ENCODE measurements at places on chromosomes 3 and 15. TPM values are rescaled to one million over a fixed set of nuclear protein-coding genes. Genes with fewer than 3 reads are reported as not detected.

DNA sequence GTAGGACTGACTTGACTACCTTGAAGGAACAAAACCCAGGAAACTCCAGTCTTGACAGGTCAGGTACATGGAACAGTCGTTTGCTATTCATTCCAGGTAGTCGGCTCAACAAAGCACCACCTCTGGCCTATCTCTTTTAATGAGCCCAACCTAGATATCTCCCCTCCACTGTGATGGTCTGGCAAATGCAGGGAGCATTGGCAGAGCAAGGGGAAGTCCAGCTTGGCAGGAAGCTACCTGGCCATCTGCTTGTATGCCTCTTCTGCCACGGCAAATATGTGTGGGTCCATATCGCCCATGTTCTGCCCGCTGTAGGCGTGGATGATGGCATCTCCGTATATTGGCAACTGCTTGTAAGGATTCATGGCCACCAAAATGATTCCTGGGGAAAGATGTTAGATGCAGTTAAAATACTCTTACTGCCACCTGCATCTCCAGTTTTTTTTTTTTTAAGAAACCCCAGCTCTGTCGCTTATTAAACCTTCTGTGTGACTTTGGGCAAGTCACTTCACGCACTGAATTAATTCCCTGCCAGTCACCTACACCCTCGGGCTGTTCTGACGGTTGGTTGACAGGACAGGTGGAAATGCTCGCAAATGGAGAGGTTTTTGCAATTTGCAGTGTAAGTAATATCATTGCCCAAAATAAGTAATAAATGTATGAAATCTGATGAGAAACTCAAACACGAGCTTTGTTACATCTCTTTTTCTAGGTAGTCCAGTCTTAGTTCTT, 16.8 kb downstream of the MYO5C start:
- DNase-seq, result no peak

DNA sequence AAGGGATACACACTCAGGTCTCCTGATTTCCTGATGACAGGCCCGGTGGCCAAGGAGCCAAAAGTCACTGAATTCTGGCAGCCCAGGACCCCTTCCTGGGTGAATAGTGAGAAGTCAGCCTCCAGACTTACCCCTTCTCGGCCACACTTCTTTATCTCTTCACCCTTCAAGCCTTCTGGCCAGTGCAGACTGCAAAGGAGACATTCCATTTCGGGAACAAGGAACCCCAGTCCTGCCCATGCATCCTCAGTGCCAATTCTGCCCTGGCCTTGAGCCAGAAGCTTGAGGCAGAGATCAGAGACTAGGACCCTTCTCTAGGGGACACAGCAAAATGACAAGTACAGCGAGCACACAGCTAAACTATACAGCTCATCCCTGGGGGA, 28.8 kb downstream of the GRAMD2A start:
- no peak for DNase-seq

DNA sequence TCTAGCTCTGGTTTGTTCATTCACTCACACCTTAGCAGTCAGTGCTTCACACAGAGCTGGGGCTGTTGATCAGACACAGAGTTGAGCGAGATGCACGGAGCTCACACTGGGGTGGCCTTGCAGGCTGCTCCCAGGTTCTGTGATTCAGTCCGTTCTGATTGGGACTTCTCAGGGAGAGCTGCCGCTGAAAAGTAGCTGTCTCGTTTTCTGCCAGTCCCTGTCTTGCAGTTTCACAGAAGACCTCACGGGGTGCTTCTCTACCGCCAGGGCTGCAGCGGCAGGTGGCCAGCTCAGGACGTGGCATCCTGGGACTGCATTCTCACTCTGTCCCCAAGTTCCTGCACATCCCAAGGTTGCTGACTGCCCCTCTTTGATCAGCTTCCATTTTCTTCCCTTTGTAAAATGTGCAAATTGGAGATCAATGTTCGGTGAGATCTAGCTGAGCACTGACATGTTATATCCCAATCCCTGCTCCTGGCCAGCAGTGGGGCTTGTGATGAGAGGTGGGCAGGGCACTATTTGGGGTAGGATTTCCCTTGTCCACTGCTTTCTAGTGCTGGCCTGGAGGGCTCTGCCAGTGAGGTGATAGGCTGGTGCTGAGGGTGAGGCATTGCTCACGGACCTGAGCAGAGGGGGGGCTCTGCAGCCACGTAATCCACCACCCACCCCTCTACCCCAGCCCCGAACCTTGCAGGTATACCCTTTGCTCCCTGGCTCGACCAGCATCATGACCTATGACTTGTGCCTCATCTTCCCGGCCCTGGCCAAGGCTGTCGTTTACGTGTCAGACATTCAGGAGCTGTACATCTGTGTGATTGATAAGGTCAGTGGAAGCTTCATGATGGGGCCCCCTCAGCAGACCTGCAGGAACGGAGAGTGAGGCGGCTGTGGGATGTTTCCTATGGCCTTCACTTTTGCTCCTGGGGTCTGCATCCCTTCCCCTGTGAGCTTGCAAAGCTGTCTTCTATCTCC, 5.3 kb upstream of the TXNRD3 start:
- DNase-seq, result peak; percentile 38

DNA sequence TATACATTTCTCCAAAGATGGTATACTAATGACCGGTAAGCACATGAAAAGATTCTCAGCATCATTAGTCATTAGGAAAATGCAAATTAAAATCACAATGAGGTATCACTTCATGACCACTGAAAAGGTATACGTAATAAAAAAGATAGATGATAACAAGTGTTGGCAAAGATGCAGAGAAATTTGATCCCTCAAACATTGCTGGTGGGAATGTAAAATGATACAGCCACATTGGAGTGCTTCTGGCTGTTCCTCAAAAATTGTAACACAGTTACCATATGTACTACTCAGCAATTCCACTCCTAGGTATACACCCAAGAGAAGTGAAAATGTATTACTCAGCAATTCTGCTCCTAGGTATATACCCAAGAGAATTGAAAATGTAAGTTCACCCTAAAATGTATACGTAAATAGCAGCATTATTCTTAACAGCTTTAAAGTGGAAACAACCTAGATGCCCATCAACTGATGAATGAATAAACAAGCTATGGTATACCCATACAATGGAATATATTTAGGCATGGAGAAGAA, 25.0 kb upstream of the KY start:
- DNase-seq, result no peak

GRCh38 chr15:68373028-68373427, 58.9 kb downstream of the ITGA11 start:
- peak; percentile 30 for DNase-seq

DNA sequence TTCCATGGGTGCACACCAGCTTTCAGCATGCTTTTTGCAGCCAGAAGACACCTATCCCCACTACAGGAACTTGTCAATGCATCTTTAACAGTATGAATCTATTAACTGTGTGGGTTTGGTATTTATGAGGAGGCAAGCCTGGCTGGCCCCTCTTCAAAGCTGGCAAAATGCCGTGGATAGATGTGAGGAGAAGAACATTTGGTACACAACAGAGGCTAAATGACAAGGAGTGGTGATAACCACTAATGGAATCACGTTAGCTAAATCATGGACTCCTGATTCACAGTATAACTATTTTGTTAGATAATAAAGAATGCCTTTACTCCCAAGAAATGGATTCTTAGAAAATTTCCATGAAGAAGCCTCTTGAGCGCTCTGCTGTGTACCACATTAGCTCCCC, 187.2 kb downstream of the CLSTN2 start:
- DNase-seq, result no peak

- DNase-seq, result peak; percentile 66
These were observed 565 bp downstream of the CIB2 start for GRCh38 chr15:78130466-78131294.

REC114 gene
- not detected for total RNA-seq

GRCh38 chr15:40754574-40754882, 526 bp downstream of the RMDN3 start:
- no peak for DNase-seq

DNA sequence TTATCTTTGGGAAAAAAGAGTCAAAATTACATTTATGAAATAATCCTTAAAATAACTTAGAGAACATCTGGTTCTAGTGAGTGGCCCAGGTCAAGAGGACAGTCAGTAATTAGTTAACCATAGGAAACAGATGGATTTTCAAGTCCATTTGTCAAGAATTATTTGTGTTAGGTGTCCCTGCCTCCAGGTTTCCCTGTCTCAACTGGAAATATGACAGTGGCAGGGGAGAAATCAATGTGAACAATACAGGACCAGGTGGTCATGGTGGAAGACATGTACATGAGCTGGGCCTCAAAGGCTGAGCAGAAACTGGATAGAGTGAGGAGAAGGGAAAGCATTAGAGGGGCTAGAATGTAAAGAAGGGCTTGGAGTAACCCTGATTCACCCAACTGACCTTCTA, 372.6 kb downstream of the VPS13C start:
- no peak for DNase-seq

DNA sequence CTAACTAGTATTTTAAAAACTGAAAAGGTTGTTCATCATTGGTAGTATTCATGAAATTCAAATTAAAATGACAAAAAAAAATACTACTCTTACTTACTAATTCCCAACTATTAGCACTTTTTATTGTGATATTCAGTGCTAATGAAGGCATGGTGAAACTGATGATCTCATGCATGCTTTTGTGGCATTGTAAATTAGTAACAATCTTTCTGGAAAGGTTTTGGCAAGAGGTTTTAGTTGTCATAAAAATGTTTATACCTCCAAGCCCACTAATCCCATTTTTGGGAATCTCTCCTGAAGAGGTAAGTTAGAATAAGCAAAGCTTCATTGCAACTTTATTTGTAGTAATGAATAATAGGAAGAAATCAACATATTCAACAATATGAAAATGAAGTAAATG, 53.0 kb downstream of the LYSMD4 start:
- no peak for DNase-seq

DNA sequence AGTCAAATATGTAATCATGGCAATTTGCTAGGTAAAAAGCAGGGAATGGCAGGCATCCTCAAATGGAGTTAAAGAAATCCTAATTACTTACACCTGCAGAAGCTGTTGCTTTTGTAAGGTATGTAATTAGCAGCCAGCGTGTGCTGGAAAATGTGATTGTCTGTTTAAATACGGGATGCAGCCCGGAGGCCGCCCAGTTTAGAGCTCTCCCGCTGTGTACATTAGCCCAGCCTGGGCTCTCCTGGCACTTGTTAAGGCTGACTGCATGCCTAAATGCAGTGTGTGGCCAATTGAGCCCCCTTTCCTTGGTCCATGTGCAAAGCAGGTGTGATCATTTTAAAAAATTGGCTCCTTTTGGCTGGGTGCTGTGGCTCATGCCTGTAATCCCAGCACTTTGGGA, 9.0 kb downstream of the DPH3 start:
- DNase-seq, result no peak

GRCh38 chr15:69313432-69314000, 14.8 kb downstream of the PAQR5 start:
- no peak for DNase-seq

- no peak for DNase-seq
These were observed 82.0 kb downstream of the ISL2 start for GRCh38 chr15:76418352-76419140.

DNA sequence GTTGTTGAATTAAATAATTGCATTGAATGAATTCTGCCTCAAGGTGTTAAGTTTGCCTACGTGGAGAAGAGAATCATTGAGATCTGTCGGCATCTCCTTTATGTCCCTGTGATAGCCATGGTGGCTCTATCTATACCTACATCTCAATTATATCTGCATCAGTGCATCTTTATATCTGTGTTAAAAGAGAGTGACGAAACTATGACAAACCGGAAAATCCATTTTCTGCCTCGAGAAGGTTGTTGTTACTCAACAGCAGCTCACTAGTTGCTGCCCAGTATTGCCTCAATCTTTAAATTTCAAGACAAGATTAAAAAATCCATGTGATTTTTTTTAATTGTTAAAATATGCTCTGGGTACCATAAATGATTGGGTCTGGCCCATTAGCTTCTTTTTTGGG, 58.7 kb downstream of the GUCA1C start:
- DNase-seq, result no peak

- DNase-seq, result no peak
These were observed 20.4 kb downstream of the HACD3 start for GRCh38 chr15:65550681-65551098.

All from sigmoid colon (tissue), 7 donors.